ENCODE measurements at places on chromosomes 3 and 15. TPM values are rescaled to one million over a fixed set of nuclear protein-coding genes. Genes with fewer than 3 reads are reported as not detected.

NPAP1 gene
- total RNA-seq: under 0.01 TPM

DAPK2 gene
- total RNA-seq: 1.2 TPM

CHL1 gene
- total RNA-seq: 16.2 TPM

IL17RB gene
- total RNA-seq: under 0.01 TPM

WWTR1 gene
- 23.2 TPM for total RNA-seq

MCTP2 gene
- 4.1 TPM for total RNA-seq

PLSCR4 gene
- total RNA-seq: 25.5 TPM

CSPG5 gene
- total RNA-seq: 0.09 TPM

RTP3 gene
- total RNA-seq: not detected

UQCC5 gene
- total RNA-seq: 8.9 TPM

CKMT1B gene
- total RNA-seq: not detected

MAPK6 gene
- 38.0 TPM for total RNA-seq
